GM12864 (cell line): ENCODE measurements at places on chromosomes 2 and 18.

DNA sequence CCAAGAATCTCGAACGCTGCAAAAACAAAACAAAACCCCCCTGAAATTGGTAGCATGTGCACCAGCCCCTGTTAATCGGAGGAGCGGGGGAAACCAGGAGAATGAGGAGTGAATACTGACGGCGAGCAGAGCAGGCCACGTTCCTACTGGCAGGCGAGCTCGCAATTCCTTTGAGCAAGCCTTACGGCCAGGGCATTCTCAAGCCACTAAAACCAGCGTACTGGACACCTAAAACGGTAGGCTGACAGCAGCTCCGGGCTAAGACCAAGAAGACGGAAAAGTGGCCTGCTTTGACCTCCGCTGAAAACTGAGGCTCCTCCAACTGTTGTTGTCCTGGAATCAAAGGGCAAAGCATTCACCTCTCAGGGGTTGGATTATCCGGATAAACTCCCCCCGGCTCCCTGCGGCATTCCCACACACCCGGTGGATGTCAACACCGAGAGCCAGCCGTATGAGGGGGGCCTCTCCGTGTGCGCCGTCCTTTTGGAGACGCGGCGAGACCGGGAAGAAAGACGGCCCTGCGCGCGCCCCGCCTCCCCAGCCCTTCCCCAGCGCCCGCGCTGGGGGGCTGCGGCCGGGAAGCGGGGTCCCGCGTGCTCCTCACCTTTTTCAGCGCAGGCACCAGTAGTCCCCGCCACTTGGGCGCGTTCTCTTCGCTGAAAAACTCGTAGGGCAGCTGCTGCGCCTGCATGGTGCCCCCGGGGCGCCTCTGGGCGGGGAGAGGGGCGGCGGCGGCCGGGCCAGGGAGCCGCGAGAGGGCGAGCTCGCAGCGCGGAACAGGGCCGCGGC is 925 bp downstream of the SOS1 start:
- DNase-seq: no peak

DNA sequence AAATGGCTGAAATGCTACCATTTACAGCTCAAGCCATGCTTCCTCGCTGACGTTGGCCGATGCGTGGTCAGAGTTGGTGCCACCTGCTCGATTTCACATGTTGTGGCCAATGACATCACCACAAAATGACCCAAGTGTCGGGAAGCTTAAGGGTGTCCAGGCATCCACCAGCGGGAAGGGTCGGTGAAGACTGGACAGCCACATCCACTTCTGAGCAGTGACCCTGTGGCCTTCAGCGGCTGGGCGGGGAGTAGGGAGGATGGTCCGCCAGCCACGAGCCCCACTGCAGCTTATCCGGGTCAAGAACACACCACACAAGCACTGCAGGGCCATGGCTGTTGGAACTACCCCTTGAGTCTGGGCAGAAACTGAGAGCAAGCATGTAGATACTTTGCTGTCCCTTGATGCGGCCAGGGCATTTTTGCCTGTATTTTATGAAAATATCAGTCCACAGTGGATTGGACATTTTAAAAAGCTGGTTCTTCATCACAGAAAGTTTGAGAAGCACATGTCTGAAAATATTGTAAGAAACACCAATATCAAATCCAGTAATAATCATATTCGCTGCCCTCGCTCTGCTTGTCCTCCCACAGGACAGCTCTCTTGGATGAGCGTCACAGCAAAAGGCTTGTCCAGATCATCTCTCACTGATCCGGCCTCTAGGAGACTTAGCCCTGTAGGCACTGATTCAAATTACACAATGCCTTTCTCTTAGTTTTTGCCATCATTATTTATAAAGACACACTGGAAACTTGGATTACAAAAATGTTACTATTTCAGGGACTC is 174.0 kb downstream of the TWIST2 start:
- no peak for DNase-seq

DNA sequence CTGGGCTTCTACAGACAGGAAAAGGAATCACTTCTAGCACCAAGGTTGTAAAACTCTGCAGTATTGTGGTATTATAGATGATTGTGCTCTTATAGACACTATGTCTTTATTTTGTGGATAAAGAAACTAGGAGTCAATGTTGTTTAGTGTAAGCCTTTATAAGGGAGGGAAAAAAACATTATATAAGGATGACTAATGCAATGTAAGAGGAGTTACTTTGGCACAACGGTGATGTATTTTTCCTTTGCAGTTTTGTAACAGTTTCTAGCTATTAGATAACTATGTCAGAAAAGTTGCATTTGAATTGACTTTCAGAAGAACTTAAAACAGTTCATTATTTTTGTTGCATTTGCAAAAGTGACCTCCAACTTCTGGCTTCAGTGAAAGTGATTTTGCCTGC is 545.4 kb downstream of the CCDC85A start:
- DNase-seq: no peak

DNA sequence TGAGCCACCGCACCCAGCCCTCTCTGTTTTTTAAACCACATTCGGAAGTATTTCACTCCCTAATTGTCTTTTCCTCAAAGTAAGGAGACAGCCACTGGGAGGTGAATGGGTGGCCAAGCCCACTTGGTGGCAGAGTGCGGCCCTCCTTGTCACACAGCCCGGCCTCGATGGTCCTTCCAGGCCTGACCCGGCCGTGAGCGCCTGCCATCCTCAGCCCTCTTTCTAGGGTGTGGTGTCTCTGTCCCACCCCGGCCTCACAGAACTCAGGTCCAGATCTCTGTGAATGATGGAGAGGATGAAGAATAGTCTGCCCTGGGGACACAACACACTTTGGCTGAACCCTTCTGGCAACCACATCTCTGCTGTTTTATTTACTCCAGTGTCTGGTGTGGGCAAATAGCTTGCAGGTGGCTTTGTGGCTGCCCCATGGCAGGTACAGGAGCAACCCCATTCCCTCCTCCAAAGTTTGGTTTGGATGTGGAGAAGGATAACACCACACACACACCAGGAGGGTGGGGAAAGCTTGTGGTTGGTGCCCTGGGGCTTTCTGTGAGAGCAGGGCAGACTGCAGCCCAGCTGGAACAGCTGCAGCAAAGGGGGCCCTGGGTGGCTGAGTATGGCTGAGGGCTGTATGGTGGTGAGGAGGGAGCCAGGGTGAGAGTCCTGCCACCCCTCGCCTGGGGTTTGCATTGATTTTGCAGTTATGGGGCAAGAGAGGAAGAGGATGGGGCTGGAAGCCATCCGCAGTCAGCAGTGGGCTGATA is 88.6 kb downstream of the FAM168B start:
- DNase-seq: no peak

- DNase-seq: no peak
Observed at GRCh38 chr2:44116319-44116718, 52.4 kb upstream of the PPM1B start.

GRCh38 chr2:33484042-33484621 is 7.7 kb downstream of the RASGRP3 start:
- DNase-seq: no peak

DNA sequence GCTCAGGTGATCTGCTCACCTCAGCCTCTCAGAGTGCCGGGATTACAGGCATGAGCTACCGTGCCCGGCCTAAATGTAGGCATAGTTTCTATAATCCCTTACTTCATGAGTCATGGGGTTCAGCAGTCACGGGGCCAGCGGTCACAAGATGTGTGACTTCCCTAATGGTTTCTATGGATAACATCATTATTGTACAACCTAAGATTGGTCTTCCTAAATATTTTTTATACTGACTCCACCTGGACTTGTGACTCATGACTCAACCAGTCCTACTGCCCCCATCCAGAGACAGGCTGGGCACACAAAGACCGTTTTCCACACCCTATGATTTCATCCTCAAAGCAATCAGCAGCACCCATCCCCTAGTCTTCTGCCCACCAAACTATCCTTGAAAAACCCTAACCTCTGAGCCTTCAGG is 15.9 kb downstream of the FAM210A start:
- no peak for DNase-seq
